ENCODE measurements at places on chromosomes 11 and 22.

GRCh38 chr11:95450547-95451123 is 219.6 kb upstream of the SESN3 start:
- no peak for DNase-seq

DNA sequence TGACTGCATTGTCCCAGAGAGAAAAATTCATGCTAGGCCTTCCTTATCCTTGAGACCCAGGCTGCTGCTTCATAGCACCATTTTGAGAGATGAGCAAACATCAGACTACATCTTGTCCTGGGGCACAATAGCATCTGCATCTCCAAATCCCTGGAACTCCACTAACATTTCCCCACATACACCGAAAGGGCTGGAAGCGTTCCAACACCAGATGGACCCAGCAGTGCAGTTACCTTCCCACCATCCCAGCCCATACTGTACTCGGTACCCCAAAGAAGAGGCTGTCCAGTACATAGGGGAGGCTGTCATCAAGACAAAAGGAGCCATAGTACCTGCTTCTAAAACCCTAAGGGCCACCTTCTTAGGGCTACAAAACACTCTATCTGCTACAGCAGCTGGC is 547.2 kb upstream of the CHORDC1 start:
- no peak for DNase-seq

- no peak for DNase-seq
These were observed 38.5 kb downstream of the C11orf58 start for GRCh38 chr11:16776711-16777612.

DNA sequence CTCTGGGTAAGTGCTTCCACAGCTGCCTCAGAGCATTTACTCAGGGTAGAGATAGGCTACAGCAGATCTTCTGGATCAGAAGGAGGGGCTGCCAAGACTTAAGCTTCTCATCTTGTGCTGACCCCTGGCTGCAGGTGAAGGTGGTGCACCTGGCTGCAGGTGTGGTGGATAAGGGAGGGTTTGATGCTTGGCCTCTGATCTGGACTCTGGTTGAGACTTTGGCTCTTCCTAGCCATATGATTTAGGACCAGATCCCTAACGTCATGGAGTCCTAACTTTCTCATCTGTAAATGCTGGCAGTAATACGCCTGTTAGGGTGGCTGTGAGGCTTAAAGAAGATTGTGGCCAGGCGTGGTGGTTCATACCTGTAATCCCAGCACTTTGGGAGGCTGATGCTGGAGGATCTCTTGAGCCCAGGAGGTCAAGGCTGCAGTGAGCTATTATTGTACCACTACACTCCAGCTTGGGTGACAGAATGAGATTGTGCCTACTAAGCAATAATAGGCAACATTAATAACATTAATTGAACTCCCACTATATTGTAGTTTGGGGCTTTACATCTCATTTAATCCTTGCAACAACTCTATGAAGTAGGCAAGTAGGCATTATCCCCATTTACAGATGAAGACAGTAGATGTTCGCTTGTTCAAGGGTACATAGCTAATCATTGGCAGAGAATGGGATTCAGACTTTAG is 10.7 kb downstream of the DTX4 start:
- DNase-seq, result no peak

DNA sequence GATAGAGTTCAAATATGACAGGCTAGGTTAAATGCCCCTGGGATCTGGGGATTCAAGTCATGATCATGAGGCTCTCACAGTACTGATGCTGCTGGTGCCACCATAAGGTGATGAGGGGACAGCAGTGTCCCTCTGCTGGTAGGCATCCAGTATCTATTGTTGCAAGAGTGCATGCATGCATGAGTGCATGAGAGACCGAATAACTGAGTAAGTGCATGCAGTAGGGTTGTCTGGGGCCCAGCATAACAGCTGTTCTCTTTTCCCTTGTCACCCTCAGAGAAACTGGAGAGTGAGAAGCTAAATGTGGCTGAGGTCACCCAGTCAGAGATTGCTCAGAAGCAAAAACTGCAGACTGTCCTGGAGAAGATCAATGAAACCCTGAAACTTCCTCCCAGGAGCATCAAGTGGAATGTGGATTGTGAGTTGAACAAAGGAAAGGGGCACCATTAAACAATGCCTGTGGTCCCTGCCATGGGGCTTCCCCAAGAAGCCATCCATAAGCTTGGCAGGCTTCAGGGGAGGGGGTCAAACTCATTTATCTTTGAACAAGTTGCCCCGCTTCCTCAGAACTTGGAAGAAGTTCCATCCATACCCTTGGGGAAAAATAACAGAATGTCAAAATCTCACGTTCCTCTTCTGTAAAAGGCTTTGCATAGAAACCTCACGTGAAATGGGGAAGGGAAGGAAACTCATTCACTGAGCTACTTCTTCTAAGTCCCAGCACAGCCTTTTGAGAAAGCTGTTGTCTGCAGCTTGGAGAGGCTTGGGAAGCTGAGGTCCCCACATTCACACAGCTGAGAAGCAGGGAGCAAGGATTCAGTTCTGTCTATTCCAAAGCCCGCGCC is 119.0 kb downstream of the PARVA start:
- no peak for DNase-seq

- DNase-seq, result no peak
These were observed 174.0 kb downstream of the TBC1D22A start for GRCh38 chr22:46936378-46936903.

DNA sequence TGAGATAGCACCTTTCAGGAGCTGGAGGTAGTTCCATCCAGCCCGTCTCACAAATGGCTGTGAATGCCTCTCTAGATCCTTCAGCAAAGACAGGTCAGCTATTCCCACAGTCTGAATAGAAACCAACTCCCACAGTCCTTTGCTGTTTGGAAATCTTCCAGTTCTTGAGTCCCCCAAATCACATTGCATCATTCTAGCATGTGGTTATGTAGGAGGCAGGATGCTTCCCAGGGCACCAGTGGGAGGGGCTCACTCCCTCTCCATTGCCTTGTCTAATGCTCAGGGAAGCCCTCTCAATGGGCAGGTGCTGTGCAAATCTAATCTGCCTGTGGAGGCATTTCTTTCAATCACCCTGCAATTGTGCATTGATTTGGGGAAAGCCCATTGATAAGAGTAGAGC is 14.6 kb downstream of the NAV2 start:
- no peak for DNase-seq

GRCh38 chr22:50182176-50183081 is 3.3 kb upstream of the TRABD start:
- no peak for DNase-seq

GRCh38 chr11:128103278-128103873 is 484.0 kb downstream of the ETS1 start:
- DNase-seq, result no peak

- no peak for DNase-seq
These were observed 141.0 kb downstream of the CRYBB2 start for GRCh38 chr22:25360411-25360810.

- no peak for DNase-seq
These were observed 84.3 kb downstream of the GDPD4 start for GRCh38 chr11:77217156-77217555.

- DNase-seq, result no peak
These were observed 17.8 kb downstream of the CCDC15 start for GRCh38 chr11:124971810-124972209.

DNA sequence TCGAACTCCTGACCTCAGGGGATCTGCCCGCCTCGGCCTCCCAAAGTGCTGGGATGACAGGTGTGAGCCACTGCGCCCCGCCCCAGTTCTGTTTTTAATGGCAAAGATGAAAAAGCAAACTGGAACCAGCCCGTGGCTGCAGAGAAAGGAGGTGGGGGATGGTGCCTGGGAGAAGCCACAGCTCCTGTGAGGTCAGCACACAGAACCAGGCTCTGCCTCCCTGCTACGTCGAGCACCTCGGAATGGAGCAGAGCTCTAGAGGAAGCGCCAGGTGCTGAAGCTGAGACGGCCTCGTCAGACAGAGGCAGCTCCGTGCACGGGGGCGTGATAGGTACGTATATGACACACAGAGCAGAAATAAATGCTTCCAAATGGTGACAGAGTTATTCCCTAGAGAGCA is 8.5 kb downstream of the DRD4 start:
- no peak for DNase-seq

DNA sequence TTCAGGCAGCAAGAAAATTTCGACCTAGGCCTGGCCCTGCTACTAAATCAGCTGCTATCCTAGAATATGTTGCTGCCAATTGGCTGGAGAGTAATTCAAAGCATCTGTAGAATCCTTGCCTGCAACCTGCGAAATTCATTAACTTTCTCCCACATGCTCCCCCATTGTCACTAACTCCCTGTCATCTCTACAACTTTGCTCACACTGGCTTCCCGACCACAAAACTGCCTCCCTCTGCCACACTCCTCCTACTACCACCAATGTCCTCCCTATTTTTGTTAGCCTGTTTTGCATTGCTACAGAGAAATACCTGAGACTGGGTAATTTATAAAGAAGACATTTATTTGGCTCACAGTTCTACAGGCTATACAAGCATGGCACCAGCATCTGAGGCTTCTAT is 570.6 kb downstream of the INSC start:
- no peak for DNase-seq

- no peak for DNase-seq
These were observed 41.2 kb downstream of the PDHX start for GRCh38 chr11:34957606-34958005.

DNA sequence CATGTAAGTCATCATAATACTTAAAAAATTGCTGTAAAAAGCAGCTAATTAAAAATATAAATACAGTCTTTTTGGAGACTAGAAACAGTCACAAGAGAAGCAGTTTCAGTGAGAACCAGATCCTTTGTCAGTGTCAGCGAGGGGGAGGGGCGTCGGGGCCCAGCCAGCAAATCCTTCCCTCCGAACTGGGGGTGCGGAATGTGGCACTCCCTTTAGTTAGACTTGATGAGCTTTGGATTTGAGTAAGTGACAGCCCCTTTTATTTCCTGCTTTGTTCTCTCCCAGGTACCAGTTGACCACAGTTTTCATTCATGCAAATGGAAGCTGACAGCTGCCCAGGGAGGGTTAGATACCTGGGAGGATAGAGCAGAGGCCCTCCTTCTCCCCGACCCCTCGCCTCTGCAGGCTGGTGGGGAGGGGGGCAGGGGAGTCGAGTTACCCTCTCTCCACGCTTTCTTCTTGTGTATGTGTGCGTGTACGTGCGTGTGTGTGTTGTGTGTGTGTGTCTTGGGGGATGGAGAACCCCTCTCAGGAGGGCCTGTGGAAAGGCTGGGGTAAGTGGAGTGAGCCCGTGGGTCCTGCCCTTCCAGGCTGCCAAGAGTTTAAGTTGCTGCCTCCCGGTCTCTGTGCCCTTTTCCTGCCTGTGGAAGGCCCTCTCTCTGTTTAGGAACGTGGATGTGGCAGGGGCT is 38.3 kb downstream of the PTPRJ start:
- no peak for DNase-seq

DNA sequence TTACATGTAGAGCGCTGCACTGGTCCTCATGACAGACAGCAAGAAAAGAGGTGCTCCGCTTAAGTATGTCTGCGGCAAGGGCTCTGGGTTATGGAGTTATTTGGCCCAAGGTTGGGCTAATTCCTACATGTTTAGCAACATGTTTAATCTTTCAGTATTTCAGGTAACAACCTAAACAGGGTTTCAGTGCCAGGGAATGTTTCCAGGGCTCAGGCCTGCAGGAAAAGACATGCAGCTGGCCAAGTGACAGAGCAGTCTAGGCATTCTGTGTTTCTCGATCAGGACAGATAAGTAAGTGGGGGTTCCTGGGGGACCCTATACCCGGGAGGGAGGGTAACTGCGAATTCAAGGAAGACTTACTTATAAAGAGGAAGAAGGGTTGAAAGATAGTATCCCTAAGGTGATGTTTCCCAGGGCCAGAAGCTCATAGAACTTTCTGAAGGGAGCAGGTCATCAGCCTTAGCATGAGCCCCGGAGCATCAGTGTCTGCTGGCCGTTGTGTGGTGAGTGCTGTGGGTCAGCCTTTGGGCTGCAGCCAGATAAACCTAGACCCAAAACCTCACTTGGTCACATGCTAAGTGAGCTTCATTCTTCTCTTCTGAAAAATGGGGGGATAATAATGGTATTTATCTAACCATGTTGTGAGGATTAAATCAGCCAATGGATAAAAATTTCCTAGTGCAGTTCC is 18.4 kb downstream of the KCNJ5 start:
- DNase-seq, result no peak

- no peak for DNase-seq
These were observed 44.2 kb downstream of the MRE11 start for GRCh38 chr11:94449437-94449836.

DNA sequence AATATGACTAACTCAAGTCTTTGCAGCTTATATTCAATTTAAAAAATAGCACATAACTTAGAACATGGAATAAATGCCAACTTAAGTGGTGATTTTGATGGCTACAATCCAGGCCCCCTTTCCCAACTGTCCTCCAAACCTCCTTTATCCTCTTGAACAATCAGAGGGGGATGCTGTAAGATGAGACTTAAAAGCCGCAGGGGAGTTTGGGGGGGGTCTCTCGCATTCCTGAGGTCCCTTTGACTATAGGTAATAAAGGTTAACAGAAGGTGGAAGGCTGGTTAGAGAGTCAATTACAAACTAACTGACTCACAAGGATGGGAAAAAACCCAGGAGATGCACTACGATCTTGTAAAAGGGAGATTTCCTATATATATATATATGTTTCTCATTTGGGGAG is 101.8 kb downstream of the KIRREL3 start:
- DNase-seq, result no peak

GRCh38 chr11:76048763-76049162 is 157.5 kb downstream of the WNT11 start:
- DNase-seq, result no peak

GRCh38 chr11:64759722-64760719 is at the start of gene PYGM:
Gene PYGM, minus strand, starts transcription at chr11:64759974. Its CDS starts 76 bp downstream, at chr11:64759898.
- DNase-seq, result no peak

- DNase-seq, result no peak
These were observed 40.2 kb downstream of the F2 start for GRCh38 chr11:46759196-46759595.

- no peak for DNase-seq
These were observed 180.2 kb downstream of the NAV2 start for GRCh38 chr11:19892876-19893275.

GRCh38 chr11:3139481-3140290 is 25.4 kb downstream of the OSBPL5 start:
- no peak for DNase-seq

DNA sequence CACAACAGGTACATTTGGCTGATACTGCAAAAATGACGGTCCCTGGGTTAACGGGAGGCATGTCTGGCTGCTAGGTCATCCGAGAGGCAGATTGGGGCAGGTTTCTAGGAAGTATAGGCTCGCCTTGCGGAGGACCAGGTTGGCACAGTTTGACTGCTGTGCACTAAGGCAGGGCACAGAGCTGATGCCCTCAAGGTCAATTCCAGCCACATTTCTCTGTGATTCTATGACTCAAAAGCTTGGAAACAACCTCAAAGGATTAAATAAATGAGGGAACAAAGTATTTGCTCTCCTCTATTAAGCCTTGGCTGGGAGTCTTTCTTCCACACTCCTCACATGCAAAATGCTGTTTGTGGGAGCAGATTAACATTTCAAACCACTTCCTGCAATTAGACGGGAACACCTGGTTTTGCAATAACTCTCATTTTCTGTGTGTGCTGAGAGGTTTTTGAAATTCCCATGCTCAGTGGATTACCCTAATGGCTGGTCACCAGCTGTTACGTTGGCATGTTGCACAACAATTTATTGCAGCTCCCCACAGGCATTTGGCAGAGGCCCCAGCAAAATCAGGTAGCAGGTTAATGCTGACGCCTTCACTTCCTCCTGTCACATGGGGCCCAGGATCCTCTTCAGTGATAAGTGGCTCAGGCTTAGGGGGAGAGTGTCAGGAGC is 61.0 kb upstream of the PLET1 start:
- no peak for DNase-seq
